ENCODE measurements at places on chromosomes 6 and 20. TPM values are rescaled to one million over a fixed set of nuclear protein-coding genes. Genes with fewer than 3 reads are reported as not detected.
A peak's percentile ranks its signal among the peaks of the same experiment; 100 is the strongest.

- no peak for DNase-seq
These were observed 249.2 kb upstream of the PRDM1 start for GRCh38 chr6:105836889-105837288.

DNA sequence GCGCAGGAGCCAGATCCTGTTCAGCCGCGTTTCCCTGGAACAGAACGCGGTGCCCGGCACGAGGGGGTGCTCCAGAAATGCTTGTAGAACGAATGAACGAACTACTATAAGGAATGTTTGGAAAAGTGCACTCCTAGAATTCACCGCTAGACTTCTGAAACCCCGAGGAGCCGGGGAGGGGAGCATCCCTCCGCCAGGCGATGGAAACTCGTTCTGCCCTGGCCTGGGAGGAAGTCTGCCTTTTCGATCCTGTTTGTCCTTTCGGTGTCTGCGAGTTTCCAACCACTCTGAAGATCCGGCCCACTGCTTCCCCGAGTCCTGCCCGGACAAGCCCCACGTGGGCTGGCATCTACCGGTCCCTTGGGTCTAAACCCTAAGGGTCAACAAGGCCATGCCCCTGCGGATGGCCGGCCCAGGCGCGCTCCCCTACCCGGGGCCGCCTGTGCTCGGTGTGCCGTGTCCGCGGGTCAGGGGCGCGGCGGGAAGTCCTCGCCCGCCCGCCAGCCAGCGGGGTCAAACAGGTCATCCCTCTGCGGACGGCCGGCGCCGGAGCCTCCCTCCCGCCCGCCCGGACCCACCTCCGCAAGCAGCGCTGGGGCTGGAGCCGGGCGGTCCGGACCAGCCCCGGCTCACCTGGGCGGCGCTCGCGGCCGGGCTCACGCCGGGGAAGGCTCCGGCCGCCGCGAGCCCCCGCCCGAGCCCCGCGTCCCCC lies 526 bp downstream of the SULF2 start:
- peak; percentile 46 for DNase-seq

DNA sequence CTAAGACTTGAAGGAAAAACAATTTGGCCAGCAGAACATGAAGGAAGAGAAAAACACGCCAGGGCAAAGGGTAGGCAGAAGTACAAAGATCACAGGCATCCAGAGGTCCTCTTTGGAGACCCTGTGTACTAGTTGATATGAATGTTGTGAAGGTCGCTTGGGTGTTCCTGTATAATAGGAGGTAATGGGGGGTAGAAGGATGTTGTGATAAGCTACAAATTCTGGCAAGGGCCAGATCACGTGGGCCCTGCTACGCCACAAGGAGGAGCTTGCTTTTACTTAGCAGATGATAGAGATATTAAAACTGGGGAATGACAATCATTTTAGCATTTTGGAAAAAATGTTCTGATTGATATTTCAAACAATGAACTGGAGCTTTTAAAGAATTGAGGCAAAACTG lies 878 bp upstream of the HLA-DMA start:
- no peak for DNase-seq

GRCh38 chr6:15888798-15889772 lies 226.3 kb upstream of the DTNBP1 start:
- DNase-seq = no peak

GRCh38 chr6:132275066-132275970 lies 126.0 kb downstream of the MOXD1 start:
- DNase-seq = no peak

GRCh38 chr6:63579937-63580703 lies 7.8 kb downstream of the LOC128125822 start:
- DNase-seq = no peak

TRIM40 gene
- total RNA-seq = 0.20 TPM

ALDH5A1 gene
- 12.8 TPM for total RNA-seq

PSORS1C1 gene
- total RNA-seq = 2.6 TPM

Data from lung (tissue), 17 donors.